ENCODE measurements at places on chromosomes 4 and X.

DNA sequence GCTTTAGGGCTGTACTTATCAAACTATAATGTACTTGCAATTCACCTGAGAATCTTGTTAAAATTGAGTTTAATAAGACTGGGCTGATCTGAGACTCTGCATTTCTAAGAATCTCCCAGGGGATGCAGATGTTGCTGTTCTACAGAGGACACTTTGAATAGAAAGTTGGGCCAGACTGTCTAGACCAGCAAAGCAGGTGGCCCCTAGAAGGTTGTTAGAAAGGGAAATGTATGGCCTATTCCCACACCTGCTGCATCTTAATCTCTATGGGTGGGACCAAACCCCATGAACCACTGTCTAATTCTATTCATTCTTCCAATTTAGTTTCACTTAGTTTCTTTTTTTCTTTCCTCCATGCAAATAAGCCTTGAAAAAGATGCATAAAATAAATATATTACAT, 413.2 kb upstream of the TECRL start:
- DNase-seq = no peak

GRCh38 chr4:94665500-94666404, 92.0 kb upstream of the BMPR1B start:
- DNase-seq = no peak

- DNase-seq = no peak
Observed at GRCh38 chr4:160877087-160877790, 1286.6 kb downstream of the FSTL5 start.

- DNase-seq = no peak
Observed at GRCh38 chr4:82681754-82682153, 116.8 kb downstream of the SCD5 start.

GRCh38 chrX:101395789-101396188, 5.0 kb downstream of the RPL36A start:
- no peak for DNase-seq

DNA sequence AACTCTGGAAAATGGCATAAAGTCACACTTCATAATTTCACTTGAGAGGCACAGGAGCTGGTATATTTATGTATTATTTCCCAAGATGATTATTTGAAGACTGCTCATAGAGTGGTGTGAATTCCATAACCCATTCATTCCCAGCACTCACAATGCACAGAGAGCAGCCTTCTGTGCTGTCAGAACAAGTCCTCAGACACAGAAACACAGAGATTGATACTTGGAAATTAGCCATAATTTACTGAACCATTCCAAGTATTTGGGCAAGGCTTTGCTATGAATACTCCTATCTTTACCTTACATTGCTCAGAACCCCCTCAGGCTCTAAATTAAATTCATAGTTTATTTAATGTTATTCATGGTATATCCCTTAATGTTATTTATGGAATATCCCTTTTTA, 53.6 kb downstream of the PABPC4L start:
- no peak for DNase-seq

GRCh38 chr4:31674313-31674947, 954.3 kb downstream of the PCDH7 start:
- no peak for DNase-seq

- DNase-seq = no peak
Observed at GRCh38 chr4:52638717-52639116, 20.4 kb downstream of the USP46 start.

GRCh38 chr4:13920901-13921300, 293.4 kb upstream of the BOD1L1 start:
- DNase-seq = no peak

DNA sequence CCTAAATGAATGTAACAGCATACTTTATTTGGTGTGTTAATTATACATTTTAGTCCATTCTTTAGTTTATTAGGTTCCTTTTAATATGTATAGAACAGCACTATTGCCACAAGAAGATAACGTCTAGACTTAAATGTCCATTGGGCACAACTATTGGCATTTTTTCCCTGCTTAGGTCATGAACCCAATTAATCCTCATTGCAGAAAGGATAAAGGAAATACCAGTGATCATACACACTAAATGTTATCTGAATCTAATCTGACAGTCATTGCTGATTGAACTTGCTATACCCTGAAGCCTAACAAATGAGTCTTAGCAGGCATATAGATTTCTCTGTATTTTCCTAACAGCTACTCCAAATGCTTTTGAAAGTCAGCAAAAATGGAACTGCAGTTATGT, 2250.0 kb upstream of the AGA start:
- no peak for DNase-seq

- no peak for DNase-seq
Observed at GRCh38 chr4:6047130-6047673, 29.0 kb upstream of the C4orf50 start.

DNA sequence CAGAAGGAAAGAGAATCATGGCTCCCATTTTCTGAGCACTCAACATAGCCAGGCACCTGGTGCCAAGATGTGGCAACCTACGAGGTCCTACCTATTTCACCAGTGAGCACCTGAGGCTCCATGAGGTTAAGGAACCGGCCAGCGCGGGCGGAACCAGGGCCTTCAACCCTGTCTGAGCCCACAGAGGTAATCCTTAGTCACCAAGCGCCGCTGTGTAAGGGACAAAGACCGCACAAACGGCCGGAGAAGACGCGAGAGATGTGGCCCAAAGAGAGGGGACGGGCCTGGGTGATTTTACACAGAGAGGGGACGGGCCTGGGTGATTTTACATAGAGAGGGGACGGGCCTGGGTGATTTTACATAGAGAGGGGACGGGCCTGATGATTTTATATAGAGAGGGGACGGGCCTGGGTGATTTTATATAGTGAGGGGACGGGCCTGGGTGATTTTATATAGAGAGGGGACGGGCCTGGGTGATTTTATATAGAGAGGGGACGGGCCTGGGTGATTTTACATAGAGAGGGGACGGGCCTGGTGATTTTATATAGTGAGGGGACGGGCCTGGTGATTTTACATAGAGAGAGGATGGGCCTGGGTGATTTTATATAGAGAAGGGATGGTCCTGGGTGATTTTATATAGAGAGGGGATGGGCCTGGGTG, 114.2 kb downstream of the SMIM20 start:
- DNase-seq = no peak

- no peak for DNase-seq
Observed at GRCh38 chr4:138348055-138348454, 105.9 kb upstream of the SLC7A11 start.

DNA sequence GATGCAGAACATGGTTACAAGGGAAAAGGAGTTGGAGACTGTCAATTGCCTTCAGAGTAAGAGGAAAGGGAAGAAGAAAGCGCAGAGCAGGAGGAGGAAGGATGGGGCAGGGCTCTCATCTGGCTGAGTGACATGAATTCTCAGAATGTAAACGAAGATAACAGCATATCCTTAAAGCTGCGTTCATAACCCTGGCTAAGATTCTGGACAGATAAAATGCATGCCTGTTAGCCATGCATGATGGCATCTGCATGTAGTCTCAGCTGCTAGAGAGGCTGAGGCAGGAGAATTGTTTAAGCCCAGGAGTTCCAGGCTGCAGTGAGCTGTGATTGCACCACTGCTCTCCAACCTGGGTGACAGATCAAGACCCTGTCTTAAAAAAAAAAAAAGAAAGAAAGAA, 493.5 kb upstream of the PRKX start:
- no peak for DNase-seq

DNA sequence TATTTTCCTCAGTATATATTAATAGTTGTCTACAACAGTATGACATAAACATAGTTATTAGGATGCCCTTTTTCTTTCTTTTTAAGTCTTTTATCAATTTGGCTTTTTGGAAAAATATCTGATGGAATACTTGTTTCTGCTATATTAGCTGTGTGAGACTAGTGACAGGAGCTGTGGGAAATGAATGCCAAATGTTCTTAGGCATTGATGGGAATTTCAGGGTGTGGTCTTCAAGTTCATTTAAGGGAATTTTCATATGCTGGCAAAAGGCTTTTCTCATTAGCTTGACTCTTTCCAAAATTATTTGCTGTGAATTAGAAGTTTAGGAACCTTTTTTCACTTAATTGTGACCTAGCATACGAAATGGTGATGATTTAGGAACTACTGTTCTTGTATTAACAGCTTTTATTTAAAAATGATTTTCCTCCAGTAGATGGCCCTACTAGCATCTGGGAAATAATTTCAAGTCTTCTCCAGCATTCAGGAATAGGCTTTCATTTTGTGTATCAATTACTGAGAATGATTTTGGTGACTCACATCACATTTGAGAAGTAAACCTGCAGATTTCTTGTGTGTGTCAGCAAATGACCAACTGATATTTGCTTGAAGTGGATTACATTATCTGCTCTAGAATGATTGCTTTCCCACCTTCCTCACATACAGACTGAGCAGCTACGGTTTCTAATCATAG, 70.9 kb downstream of the HTT start:
- no peak for DNase-seq

DNA sequence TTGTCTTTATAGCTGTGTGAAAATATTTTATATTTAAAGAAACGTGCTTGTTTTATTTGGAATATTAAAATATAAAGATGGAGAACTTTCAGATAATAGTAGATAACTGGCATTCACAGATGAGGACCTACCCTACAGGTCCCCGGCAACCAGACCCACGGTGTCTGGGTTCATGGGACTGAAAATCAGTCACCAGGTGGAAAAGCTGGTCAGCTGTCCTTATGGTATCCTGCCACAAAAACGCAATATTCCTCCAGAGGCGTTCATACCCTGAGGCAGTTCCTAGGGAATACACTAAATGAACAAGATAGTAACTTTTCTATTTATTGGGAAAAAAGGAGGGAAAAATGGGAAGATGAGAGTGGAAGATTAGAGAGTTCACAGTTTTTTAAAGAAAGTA, 1.2 kb downstream of the TLR6 start:
- DNase-seq = no peak

DNA sequence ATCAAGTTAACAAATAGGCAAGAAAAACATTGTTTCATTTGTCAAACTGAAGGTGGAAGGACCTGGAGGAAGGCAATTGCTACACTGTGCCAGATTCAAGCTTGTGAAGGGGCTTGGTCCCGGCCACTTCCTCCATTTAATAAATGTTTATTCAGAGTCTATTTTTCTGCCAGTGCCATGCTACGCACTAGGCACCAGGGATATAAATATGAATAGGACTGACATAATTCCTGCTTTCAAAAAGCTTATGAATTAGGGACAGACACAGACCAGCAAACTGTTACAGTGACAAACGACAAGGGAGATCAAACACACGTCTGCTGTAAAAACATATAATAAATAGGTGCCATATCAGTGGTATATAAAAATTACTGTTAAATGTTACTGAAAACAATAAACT, 571 bp downstream of the TLR6 start:
- DNase-seq = no peak

DNA sequence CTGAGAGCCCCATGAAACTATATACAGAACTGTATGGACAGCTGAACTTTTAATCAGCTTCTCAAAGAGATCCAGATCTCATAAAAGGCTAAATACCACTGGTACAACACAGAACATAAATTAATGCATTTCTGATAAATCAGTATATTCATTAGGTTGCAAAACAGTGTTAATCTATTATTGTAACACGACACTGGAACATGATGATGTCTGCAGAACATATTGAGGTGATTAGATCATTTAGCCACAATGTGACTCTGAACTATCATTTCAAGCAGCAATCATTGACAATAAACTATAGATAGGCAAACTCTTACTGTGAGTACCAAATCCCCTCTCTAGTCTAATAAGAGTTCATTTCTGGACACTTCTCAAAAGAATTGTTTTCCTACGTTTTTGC, 50.3 kb downstream of the GASK1B start:
- DNase-seq = no peak

GRCh38 chr4:157527954-157528353, 307.4 kb downstream of the GRIA2 start:
- DNase-seq = no peak

- DNase-seq = no peak
Observed at GRCh38 chrX:154036513-154036912, 16.8 kb upstream of the IRAK1 start.

DNA sequence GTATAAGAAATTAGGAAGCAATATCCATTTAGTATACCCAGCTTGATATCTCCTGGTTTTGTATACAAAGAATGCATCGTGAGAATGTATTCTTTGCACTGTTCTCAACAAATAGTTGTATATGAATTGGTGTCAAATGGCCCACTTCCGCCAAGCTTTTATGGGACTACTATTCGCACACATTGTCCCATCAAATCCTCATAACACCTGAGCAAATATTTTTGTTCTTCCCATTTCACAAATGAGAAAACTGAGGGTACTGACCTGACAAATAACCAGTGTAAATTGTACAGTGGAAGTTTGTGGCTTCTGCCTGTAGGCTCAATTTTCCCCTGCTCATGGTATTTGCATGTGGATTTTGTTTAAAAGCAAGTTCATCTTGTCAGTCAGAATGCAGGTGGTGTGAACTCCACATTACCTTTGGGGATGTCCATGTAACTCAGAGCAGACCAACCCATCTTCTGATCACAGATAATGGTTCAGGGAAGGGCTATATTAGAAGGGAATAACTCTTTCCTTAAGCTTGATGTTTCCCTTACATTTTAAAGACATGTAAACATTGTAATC, 51.5 kb upstream of the FAM241A start:
- no peak for DNase-seq

DNA sequence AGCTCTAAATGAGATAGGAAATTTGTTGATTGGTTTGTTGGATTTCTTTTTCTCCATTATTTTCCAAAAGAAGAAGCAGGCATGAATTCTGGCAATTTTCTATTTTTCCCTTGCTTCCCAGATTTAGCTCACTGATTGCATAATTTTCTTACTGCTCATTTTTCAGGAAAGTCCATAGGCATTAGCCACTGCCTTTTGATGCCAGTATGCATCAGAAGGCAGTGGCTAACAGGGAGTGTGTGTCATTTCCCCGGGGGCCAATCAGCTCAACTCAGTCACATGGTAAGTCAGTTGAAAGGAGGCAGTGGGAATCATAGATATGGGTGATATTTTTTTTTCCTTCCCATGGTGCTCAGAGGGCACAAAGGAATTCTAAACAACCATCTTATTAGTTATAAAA, 156.7 kb downstream of the TRIML1 start:
- DNase-seq = no peak

GRCh38 chr4:152392079-152392478, 143.8 kb downstream of the FBXW7 start:
- DNase-seq = no peak

GRCh38 chrX:23890933-23891332, 16.8 kb downstream of the APOO start:
- no peak for DNase-seq

- no peak for DNase-seq
Observed at GRCh38 chr4:39975488-39976089, 2.1 kb downstream of the PDS5A start.

Data from stimulated activated naive CD4-positive, alpha-beta T cell (primary cell).